ENCODE measurements at places on chromosomes 6 and 20.

- DNase-seq = no peak
Observed at GRCh38 chr6:51792273-51793030, 295.0 kb downstream of the PKHD1 start.

DNA sequence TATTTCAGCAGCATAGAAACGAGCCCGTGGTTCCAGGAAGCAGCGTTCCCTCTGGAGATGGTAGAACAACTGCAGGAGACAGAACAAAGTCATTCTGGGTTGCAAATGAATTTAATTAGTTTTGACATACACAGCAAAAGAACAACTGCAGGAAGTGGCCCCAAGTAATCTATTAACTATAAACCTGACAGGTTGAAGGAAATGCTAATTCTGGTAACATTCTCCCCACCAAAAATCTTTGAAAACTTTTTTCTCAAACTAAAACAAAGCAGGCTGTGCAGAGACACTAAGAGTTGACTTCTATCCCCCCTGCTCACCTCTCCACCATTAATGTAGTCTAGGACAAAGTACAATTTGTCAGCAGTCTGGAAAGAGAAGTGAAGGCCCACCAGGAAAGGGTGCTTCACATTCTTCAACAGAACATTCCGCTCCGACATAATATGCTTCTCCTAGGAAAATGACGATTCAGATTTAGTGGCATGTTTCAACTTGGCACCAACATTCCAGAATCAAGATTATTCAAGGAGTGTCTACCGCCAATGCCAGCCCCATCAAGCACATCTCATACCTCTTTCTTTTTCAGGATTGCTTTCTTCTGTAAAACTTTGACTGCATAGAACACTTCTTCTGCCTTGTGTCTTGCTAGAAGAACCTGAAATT is 120.4 kb upstream of the SLC2A12 start:
- no peak for DNase-seq

- DNase-seq = no peak
Observed at GRCh38 chr6:139253656-139254055, 38.1 kb downstream of the TXLNB start.

DNA sequence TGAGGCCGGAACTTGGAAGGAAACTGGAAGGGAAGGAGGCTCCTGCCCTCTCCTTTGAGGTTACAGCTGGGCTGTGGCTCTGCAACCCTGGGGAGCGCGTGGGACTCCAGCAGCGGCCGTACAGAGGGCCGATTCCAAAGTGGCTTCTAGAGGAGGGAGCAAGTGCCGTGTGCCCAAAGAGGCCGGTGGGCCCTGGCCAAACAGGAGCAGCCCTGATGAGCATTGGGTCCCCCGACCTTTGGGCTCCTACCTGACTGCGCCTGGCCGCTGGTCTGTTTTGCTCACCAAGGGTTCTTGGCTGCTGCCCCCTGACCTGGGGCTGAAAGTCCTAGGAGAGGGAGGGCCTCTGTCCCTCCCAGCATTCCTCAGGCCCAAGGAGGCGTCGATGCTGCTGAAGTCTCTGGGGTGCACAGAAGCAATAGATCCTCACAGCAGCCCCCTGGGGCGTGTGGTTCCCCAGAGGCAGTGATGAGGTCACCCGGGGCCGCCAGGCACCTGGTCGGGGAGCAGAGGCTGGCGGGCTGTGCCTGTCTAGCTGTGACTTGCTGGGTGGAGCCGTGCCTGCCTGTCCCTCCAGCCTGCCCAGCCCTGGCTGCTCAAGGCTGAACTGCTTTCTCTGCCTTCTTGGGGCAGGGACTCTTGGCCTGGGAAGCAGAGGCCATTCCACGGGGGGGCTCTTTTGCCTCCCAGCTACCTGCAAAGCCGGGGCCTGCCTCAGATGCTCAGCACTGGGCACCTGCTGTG is 9.8 kb downstream of the RBM38 start:
- peak; percentile 54 for DNase-seq

All from right cardiac atrium (tissue), 5 donors.